CD4-positive, alpha-beta memory T cell (primary cell): ENCODE measurements at places on chromosomes 7 and 10. TPM values are rescaled to one million over a fixed set of nuclear protein-coding genes. Genes with fewer than 3 reads are reported as not detected.

- no peak overlapping the region for H3K27ac ChIP-seq
- H3K27me3 ChIP-seq: no peaks in the 10 kb centered on the region
- no peaks in the 10 kb centered on the region for H3K36me3 ChIP-seq
- DNase-seq: no peak
- no peaks in the 10 kb centered on the region for H3K4me1 ChIP-seq
These were observed 266.9 kb upstream of the NFE2L3 start for GRCh38 chr7:25885057-25885576.

The TEX47 gene
- not detected for total RNA-seq

DNA sequence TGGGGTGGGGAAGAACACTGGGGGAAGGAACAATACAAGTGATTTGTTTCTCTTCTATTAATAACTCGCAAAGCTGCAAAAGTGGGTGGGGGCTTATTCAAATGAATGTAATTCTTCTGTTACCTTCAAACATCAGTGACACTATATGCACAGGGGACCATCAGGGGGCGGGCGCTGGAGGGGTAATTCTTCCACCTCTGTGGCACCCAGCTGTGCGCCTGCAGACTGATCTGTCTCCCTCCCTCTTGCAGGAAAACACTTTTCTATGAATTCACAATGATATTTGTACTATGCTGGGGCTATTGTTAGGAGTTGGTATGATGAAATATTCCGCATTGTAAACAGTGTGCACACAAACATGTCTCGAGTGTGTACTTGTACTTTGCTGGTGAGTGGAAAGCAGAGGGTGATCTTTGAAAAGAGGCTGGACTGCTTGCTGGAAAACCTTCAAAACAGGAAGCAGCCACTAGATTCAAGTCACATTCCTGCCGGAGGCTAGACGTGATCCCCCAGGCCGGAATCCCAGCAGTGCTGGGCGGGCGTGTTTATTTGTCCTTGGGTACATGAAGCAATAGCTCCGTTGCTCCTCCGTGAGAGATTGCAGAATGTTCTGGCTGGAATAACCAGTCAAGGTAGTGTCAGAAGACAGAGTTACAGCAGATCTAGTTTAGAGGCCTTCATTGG lies 15.8 kb upstream of the BNIP3 start:
- H3K27ac ChIP-seq: no peak overlapping the region
- no peaks in the 10 kb centered on the region for H3K27me3 ChIP-seq
- no peak overlapping the region for H3K4me3 ChIP-seq
- no peak for DNase-seq
- no peaks in the 10 kb centered on the region for H3K36me3 ChIP-seq

- H3K36me3 ChIP-seq: no peaks in the 10 kb centered on the region
- H3K27me3 ChIP-seq: no peaks in the 10 kb centered on the region
- no peak for DNase-seq
- no peak overlapping the region for H3K27ac ChIP-seq
These were observed 9.5 kb upstream of the RBM20 start for GRCh38 chr10:110634527-110635209.

- H3K4me3 ChIP-seq: no peak overlapping the region
- DNase-seq: no peak
- H3K27me3 ChIP-seq: no peaks in the 10 kb centered on the region
- H3K36me3 ChIP-seq: peaks cover 4% of the 10 kb centered on the region
These were observed 49.9 kb upstream of the TMEM248 start for GRCh38 chr7:66871076-66871475.

The BTBD16 gene
- total RNA-seq: not detected

GRCh38 chr7:128221929-128222403 lies 19.1 kb upstream of the LEP start:
- no peak for DNase-seq
- no peaks in the 10 kb centered on the region for H3K27me3 ChIP-seq
- no peaks in the 10 kb centered on the region for H3K4me1 ChIP-seq

The GIMAP7 gene
- 464 TPM for total RNA-seq

The RBM33 gene
- 167 TPM for total RNA-seq

The SPDYE16 gene
- 0.73 TPM for total RNA-seq
